ENCODE measurements at places on chromosomes 16 and 17.

GRCh38 chr17:71409712-71410111 is 711.1 kb upstream of the SOX9 start:
- peak; percentile 90 for DNase-seq

- DNase-seq, result peak; percentile 48
These were observed 623 bp upstream of the DDX52 start for GRCh38 chr17:37643869-37644268.

- no peak for DNase-seq
These were observed 24.8 kb downstream of the CCR7 start for GRCh38 chr17:40540448-40540847.

GRCh38 chr16:17590711-17591654 is 120.2 kb upstream of the XYLT1 start:
- DNase-seq, result no peak

DNA sequence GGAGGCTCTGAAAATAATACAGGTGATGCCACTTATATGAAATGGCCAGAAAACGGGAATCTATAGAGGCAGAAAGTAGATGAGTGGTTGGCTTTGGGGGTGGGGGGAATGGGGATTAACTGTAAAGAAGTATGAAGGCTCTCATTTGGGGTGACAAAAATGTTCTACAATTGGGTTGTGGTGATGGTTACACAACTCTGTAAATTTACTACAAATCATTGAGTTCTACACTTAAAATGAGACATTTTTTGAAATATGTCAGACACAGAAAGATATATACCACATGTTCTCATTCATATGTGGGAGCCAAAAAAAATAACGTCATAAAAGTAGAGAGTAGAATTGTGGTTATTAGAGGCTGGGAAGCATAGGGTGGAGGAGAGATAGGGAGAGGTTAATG is 25.7 kb downstream of the ARHGAP17 start:
- no peak for DNase-seq

- no peak for DNase-seq
These were observed 94.1 kb downstream of the OMG start for GRCh38 chr17:31202968-31203367.

- DNase-seq, result no peak
These were observed 13.2 kb upstream of the NKD1 start for GRCh38 chr16:50534958-50535357.

- DNase-seq, result peak; percentile 88
These were observed at the start of gene STARD3 for GRCh38 chr17:39636927-39637736. TSS of gene STARD3 (plus strand) at chr17:39637144. CDS start at chr17:39653532, 16,388 bp downstream.

Data from kidney tubule cell (primary cell).